NCI-H460 (cell line): ENCODE measurements at places on chromosomes 4 and X. TPM values are rescaled to one million over a fixed set of nuclear protein-coding genes. Genes with fewer than 3 reads are reported as not detected.

Gene STBD1
- 1.9 and 3.3 TPM in 2 replicates for total RNA-seq

Gene VSIG1
- not detected in 2 replicates for total RNA-seq

Gene HHIP
- total RNA-seq, result 0.02 and 0.09 TPM in 2 replicates

Gene MAGEA4
- not detected in 2 replicates for total RNA-seq

Gene GAGE12J
- not detected in 2 replicates for total RNA-seq

Gene FGF5
- not detected in 2 replicates for total RNA-seq

Gene HDX
- 8.7 and 8.8 TPM in 2 replicates for total RNA-seq

Gene MAGEH1
- total RNA-seq, result 9.4 and 10.8 TPM in 2 replicates

Gene GC
- total RNA-seq, result not detected in 2 replicates

Gene ANOS1
- total RNA-seq, result not detected in 2 replicates

Gene RXFP1
- total RNA-seq, result not detected in 2 replicates

Gene JADE3
- 9.6 and 9.8 TPM in 2 replicates for total RNA-seq

Gene HTN1
- total RNA-seq, result not detected in 2 replicates

Gene IL3RA
- 0.27 and 0.40 TPM in 2 replicates for total RNA-seq

Gene CABS1
- not detected in 2 replicates for total RNA-seq

Gene WDFY3
- total RNA-seq, result 25.7 and 31.8 TPM in 2 replicates
